ENCODE measurements at places on chromosomes 4 and X.

DNA sequence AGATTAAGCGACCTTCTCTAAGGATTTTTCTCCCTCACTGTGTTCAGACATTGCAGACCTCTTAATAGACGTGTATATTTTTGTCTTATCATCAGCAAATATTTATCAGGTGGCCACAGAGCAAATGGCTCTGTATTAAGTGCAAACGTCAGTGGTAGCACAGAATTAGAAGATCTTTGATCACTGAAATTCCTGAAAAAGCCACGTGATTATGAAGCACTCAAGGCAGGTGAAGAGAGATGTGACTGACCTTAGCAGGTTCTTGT lies 105.9 kb upstream of the TBC1D9 start:
- no peak for DNase-seq

DNA sequence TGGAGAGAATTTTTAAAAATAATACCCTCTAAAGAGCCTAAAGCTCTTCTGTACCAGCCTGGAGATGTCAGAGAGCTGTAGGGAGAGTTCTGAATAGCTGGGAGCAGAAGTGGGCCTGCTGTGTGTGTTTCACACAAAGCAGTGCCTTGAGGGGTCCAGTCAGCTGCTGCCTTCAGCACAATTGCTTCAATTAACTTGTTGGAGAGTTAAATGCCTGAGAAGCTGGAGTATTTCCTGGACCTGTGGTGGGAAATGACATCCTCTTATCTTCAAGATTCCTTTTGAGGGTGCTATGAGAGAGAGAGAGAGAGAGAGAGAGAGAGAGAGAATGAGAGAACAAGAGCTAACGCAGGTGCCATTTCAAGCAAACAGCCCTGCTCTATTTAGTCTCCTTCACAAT lies 96.2 kb upstream of the IL1RAPL2 start:
- DNase-seq: no peak

GRCh38 chr4:83232082-83232481 lies 52.5 kb downstream of the COQ2 start:
- DNase-seq: no peak

DNA sequence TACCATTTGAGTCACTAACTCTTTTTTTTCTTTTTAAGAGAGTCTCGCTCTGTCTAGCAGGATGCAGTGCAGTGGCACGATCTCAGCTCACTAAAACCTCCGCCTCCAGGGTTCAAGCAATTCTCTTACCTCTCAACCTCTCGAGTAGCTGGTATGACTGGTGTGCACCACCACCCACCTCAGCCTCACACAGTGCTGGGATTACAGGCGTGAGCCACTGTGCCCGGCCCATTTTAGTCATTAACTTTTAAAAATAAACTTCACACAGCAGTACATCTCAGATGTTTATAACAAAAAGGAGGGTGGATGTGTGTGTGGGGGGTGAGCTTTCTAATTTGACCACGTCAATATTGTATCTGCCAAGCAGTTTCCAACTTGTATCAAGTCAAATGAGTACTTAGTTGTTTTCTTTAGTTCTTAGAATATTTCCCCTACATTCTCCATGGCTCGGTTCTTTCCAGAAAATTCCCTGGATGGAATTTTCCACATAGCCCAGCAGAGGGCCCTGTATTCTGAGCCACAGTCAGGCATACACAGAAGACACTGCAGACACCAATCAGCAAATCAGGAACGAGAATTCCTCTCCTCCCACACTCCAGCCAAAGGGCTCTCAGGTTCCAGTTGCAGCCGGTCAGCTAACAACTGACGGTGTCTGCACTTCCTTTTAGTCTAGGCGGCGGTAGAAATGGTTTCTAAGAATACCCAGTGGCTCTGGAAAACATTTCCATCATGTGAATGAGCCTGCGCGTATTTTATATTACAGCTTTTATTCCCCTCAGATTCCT lies 20.1 kb upstream of the ARAF start:
- peak; percentile 92 for DNase-seq

GRCh38 chr4:26737385-26737784 lies 123.3 kb upstream of the STIM2 start:
- no peak for DNase-seq

DNA sequence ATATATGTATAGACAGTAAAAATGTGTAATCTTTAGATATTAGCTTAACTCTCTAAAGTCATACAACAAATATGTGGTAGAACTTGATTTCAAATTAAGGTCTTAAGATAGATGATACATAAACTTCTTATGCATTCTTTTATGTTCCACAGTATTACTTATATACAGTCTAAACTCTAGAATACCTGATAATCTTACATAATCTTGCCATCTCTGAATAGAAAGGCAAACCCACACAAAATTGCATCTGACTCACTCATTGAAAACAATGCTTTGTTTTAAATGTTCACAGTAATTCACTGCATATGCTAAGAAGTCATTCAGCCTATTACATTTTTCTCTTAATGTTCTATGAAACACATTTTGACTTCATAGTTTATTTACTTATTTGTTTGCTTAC lies 10.1 kb downstream of the SULT1B1 start:
- no peak for DNase-seq

DNA sequence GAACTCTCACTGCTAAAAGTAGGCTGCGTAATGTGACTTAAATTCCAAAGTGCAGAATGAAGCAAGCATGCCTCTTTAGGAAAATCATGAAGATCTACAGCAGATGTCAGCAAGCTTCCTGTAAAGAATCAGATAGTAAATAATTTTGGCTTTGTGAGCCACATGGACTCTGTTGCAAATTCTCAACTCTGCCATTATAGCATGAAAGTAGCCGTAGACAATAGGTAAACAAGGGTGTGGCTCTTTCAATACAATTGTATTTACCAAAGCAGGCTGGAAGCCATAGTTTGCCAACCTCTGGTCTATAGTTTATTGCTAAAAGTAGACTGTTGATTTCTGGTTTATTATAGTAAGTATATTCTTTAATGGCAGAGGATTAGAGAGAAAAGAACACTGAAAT lies 80.3 kb upstream of the FAM9B start:
- DNase-seq: no peak

- DNase-seq: no peak
Measured at GRCh38 chr4:36532670-36533379, 251.4 kb downstream of the DTHD1 start.
